ENCODE measurements at places on chromosomes 7 and 10. TPM values are rescaled to one million over a fixed set of nuclear protein-coding genes. Genes with fewer than 3 reads are reported as not detected.
A peak's percentile ranks its signal among the peaks of the same experiment; 100 is the strongest.

DNAJC1 gene
- 17.3 TPM for total RNA-seq

MUC3A gene
- not detected for total RNA-seq

- peak; percentile 33 for DNase-seq
Measured at GRCh38 chr7:36440880-36441279, 51.2 kb downstream of the ANLN start.

DNA sequence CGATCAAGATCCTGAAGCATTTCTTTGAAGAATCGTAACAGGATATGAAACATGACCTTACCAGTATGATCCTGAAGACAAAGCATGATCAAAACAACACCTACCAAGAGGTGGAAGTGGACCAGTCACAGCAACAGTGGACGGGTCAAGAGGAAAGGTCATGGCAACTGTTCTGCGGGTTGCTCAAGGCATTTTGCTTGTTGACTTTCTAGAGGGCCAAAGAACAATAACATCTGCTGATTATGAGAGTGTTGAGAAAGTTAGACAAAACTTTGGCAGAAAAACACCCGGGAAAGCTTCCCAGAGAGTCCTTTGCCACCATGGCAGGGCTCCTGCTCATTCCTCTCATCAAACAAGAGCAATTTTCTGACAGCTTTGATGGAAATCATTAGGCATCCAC lies 65.6 kb upstream of the LRRC18 start:
- DNase-seq, result no peak

GRCh38 chr7:113487925-113488731 lies 369.8 kb upstream of the SMIM30 start:
- DNase-seq, result no peak

DNA sequence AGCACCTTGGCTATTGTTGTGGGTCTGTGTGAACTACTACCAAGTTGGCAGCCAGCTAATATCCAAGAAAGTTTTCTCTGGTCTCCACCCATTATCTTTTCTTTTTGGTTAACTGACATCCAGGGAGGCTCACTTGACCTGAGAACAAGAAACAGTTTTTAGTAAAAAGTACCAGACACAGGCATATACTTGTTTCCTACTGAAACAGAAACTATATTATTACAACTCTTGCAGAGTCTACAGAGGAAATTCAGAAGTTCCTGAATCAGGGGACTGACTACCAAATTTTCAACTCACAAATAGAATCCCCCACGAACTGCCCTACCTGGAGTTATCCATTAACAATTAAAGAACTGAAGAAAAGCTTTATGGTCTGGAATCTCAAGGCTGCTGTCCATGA lies 168.9 kb downstream of the KCND2 start:
- no peak for DNase-seq

DNA sequence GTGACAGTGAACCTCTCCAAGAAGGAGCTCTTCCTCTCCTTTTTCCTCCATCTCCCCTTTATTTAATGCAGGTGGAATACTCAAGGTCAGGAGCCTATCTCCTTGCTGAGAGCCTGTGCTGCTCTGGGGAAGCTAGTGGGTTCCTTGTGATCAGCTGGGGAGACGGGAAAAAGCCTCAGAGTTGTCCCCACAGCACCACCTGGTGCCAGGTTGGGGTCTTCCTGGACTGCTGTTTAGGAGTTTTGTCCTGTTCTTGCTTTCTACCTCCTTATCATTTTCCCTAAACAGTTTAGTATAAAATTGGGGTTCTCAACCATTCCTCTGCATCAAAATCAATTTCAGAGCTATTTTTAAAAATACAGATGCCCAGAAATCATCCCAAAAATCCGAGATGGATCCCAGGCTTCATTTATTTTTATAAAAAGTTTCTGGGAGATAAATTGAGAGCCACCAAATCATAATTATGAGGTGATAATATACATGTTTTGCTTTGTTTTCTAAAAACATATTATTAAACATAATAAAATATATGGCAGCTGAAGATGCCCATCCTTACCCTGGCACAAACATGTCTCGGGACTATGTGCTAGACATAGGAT lies 44.3 kb downstream of the MACC1 start:
- peak; percentile 13 for DNase-seq

All from HFFc6 (cell line).